ENCODE measurements at places on chromosomes 5 and 9.

GRCh38 chr9:110842986-110843385 is 174.4 kb downstream of the MUSK start:
- DNase-seq: no peak

GRCh38 chr9:120715389-120715924 is 1.2 kb upstream of the MEGF9 start:
- DNase-seq: peak; percentile 44

DNA sequence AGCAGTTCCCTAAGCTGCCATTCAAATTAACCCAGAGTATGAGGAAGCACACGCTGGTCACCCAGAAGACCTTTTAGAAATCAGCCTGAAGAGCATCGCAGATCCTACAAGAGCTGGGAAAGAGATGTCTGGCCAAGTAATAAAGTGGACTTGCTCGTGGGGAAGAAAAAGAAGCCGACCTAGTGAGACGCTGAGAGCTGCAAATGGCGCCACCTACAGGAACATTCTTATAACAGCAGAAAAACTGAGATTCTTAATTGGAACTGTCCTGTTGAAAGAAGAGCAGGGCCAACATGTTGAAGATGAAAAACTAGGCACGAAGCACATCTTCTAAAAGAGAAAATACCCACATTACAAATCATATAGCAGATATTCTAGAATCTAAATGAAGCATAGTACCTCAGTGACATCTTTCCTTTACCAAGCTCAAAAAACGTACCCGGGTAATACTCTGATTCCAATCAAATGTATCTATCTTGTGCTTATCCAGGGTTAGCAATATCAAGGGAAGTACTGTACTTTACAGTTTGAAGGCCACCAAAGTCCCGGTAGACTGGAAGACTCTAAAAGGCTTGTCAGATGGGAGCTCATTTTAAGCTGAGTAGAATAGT is 3.9 kb upstream of the GNAQ start:
- peak; percentile 51 for DNase-seq

GRCh38 chr5:58358501-58359178 is 101.2 kb downstream of the PLK2 start:
- no peak for DNase-seq

- no peak for DNase-seq
Measured at GRCh38 chr9:130237076-130237475, 28.5 kb upstream of the HMCN2 start.

- DNase-seq: no peak
Measured at GRCh38 chr5:129271308-129271707, 176.8 kb downstream of the ISOC1 start.

- DNase-seq: no peak
Measured at GRCh38 chr5:56712895-56713591, 102.3 kb upstream of the MAP3K1 start.

DNA sequence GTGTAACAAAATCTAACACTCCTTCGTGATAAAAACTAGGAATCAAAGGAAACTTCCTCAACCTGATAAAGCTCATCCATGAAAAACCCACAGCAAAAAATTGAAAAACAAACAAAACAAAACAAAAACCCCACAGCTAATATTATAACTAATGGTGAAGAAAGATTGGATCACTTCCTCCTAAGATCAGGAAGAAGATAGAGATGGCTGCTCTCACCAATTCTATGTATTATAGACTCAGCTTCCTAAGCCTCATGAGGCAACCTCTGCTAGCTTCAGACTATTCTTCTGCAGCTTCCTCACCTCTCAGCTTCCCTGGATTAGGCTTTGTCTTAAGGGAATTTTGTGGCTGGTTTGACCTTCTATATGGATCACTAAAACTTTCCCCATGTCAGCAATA is 40.1 kb downstream of the PHAX start:
- DNase-seq: no peak

- DNase-seq: no peak
Measured at GRCh38 chr5:132008163-132008473, 3.3 kb downstream of the ACSL6 start.

DNA sequence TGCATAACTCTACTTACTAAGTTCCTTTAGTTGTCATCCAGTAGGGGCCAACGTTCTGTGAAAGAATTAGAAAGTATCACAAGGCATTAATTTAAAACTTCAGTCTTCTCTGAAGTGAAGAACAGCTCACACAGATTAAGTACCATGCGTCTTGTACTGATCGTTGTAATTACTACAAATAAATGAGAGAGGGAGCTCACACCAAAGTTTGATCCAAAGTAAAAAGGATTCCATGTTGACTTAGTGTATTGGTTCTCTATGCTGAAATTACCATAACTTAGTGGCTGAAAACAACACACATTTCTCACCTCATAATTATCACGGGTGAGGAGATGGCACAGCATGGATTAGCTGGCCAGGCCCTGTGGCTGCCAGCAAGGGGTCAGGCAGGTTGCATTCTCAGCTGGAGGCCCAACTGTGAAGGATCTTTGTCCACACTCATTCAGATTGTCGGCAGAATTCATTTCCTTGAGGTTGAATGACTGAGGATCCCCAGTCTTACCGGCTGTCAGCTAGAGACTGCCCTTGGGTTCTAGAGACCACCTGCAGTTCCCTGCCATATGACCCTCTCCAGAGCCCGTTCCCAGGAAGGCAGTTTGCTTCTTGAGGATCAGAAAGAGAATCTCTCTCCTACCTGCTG is 169.1 kb downstream of the YTHDC2 start:
- DNase-seq: no peak

GRCh38 chr5:72558383-72558782 is 51.2 kb upstream of the ZNF366 start:
- DNase-seq: no peak

DNA sequence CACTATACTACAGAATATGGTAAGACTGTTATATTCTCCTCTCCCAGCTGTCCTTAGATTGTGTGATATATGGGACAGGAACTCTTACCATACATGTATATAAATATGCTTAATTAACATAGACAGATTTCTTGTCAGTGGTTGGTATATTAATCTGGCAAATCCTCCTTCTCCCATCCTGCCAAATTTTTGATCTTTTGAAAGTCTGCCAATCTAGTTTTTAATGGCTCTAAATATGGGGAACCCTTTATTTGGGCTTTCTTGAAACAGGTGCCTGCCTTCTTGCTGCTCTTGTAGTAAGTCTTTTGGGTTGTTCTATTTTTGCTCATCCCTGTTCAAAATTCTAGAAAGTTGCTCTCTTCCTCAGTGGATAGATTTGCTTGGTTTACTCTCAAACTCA is 63.5 kb downstream of the SPATA31D1 start:
- DNase-seq: no peak

DNA sequence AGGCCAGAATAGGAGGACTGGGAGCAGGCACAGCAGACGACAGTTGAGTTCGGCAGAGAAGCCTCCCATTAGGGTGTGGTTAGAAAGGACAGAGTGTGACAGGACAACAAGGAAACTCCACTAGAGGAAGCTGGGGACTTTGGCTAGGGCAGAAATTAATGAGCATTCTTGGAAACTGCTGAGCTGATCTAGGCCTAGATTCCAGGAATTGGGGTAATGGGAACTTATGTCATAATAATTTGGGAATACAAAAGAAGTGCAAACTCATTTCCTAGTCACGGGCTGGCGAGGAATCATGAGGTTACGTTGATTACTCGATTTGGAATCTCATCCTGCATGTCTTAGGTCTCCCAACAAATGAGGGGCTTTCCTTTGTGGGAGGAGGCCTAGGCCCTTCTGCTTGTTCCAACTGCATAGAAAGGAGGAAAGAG is 144.6 kb upstream of the RPS23 start:
- no peak for DNase-seq

DNA sequence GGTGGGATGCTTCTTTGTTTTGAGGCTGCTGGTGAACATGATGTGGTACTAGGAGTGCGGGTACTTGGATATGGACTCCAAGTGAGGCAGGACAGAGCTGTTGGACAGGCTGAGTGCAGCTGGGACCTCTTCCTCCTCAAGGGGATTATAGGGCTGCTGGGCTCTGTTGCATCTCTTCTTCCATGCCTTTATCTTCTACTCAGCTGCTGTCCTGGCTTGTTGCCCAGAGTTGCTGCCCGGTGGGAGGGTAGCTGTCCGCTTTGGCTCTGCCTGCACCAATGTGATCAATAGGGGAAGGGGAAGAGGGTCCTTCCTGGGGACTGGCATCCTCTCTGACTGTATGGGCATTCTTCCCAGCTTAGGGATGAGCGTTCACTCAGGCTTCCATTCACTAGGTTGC is 1217.9 kb upstream of the ACO1 start:
- no peak for DNase-seq

GRCh38 chr5:10538103-10538788 is 25.6 kb upstream of the ANKRD33B start:
- no peak for DNase-seq

- DNase-seq: no peak
Measured at GRCh38 chr9:127202461-127203169, 62.0 kb upstream of the GARNL3 start.

- DNase-seq: no peak
Measured at GRCh38 chr5:6574111-6574510, 58.7 kb downstream of the NSUN2 start.

DNA sequence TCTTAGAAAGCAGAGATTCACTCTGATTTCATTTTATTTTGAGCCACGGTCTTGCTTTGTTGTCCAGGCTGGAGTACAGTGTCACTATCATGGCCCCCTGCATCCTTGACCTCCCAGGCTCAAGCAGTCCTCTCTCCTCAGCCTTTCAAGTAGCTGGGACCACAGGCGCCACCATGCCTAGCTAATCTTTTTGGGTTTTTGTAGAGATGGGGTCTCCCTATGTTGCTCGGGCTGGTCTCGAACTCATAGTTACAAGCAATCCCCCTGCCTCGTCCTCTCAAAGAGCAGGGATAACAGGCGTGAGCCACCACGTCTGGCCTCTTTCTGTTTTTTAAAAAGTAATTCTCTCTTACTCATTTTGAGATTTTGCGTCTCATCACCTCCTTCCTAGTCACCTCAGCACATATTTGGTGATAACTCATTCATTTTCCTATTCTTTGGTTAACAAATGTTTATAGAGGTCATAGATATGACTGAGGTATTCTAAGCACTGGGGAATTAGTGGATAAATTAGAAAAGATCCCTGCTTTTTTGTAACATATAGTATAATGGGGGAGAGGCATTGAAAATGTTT is 10.8 kb upstream of the DCP2 start:
- DNase-seq: no peak

- DNase-seq: no peak
Measured at GRCh38 chr5:142119051-142119625, 10.6 kb downstream of the NDFIP1 start.

DNA sequence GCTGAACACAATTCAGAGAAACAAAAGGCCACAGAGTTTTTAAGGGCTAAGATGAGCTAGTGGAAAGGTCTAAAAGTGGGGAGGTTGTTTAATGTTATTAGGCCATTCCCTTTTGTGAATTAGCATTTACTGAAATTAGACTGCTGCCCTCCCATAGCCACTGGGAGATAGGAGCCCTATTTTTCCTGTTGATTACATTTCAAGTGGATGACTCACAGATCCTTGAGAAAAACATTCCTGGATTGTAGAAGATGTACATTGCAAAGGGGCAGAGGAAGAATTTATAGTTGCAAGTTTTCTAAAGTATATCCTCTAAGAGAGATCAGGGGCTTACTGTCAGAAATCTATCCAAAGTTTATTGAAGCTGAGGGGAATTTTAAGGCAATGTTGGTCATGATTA is 367.1 kb upstream of the IZUMO3 start:
- no peak for DNase-seq

DNA sequence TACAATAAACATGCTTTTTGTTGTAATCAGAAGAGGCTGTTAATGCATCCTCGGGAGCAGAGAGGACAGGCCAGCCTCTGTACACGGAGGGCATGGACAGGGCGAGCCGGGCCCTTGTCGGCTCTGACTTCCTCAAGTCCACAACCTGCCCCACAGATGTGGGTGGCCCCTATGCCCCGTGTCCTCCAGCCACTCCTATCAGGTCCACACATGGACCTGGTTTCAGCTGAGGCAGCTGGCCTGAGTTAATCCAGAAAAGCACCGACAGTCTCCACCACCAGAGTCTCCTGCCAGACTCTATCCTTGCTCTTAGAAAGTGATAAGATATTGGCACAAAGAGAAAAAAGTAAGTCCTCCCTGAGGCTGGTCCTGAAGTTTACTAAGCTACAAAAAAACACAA is 52.4 kb upstream of the PHYKPL start:
- DNase-seq: no peak

DNA sequence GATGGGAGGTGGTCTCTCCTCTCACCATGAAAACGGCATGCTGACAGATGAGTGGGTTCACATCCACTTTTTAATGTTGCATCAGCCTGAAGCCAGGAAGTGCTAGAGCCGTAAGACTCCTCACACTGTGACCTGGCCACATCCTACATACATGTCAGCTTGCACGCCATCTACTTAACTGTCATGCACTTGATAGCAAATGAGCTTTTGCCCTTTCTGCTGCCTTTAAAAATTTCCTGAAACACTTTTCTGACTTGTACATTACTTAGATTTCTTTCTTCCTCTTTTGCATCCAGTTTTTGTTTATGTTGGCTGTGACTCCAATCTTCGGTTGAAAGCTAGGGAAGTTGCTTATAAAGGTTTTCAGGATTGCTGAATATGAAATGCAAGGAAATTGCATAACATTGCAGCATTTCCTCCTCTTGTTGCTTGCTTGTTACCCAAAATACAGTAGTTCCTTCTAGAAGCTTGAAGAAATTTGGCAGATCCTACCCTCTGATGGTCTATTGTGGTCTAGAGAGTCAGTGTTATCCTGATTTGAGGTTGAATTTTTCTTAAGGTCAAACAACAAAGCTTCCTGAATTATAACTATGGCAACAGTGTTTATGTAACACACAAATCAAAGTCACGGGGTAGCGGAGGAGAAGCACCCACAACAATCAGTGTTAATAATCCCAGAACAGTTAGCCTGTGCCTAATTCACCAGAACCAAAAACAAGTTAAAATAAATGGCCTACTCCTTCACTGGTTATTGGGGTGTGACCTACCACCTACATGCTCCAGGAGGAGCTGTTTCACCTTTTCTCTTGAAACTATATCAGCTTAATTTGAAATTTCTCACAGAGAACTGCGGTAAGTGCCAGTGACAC is 232.5 kb downstream of the ARHGAP26 start:
- DNase-seq: no peak

- no peak for DNase-seq
Measured at GRCh38 chr5:82023644-82024043, 51.8 kb downstream of the ATG10 start.

DNA sequence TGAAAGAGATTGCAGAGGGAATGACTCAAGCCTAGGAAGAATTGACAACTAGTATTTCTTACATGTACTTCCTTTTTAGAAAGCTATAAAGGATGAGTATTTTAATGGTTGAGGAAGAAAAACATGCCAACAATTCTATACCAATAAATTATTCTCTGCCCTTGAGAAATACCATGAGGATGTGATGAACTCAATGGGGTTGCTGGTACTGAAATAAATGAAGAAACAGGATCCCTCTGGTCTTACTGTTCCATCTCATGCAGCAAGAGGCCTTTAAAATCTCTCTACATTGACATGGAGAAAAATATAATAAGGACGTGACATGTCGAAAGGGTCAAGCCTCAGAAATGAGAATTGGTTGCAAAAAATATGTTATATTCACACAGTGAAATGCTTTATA is 477.3 kb downstream of the GABRG2 start:
- no peak for DNase-seq
